ENCODE measurements at places on chromosomes 12 and 14.

GRCh38 chr12:43937947-43938346, 102.1 kb downstream of the TMEM117 start:
- no peak for DNase-seq

DNA sequence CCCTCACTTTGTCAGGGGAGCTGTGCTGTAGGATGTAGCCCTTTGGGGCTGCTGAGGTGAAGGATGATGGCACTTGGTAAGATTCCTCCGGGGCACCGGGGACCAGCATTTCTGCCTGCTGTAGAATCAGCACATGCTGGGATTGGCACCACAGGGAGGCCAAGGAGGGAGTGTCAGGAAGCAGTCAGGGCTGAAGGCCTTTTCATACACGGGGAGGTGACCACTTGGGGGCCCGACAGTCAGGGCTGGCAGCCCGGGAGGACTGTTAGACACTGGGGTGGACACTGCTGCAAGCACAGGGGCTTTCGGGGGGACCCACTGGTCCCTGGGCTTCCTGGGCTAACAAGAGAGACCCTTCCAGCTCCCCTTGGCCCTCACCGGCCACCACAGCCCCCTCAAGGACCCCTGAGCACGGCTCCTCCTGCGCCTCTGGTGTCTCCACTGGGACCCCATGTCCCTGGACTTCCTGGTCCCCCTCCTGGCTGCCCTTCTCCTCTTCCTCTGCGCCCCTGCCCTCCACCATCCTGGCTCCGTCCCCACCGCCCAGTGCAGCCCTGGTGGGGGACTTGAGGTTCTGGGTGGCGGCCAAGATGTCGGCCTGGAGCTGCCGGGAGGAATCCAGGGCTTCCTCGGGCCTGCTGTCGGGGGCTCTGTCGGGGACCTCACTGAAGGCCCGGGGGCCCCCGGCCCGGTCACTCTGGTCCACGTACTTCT, 6.5 kb downstream of the TMEM119 start:
- no peak for DNase-seq

- DNase-seq: no peak
Measured at GRCh38 chr14:99525699-99526080, 44.5 kb downstream of the CCNK start.

- DNase-seq: no peak
Measured at GRCh38 chr12:132385923-132386751, 56.7 kb upstream of the GALNT9 start.

Measured in SIG-M5 (cell line).